ENCODE measurements at places on chromosomes 1 and 21. TPM values are rescaled to one million over a fixed set of nuclear protein-coding genes. Genes with fewer than 3 reads are reported as not detected.

- peak; percentile 90 for DNase-seq
These were observed 68.5 kb downstream of the GPATCH2 start for GRCh38 chr1:217562229-217562878.

DNA sequence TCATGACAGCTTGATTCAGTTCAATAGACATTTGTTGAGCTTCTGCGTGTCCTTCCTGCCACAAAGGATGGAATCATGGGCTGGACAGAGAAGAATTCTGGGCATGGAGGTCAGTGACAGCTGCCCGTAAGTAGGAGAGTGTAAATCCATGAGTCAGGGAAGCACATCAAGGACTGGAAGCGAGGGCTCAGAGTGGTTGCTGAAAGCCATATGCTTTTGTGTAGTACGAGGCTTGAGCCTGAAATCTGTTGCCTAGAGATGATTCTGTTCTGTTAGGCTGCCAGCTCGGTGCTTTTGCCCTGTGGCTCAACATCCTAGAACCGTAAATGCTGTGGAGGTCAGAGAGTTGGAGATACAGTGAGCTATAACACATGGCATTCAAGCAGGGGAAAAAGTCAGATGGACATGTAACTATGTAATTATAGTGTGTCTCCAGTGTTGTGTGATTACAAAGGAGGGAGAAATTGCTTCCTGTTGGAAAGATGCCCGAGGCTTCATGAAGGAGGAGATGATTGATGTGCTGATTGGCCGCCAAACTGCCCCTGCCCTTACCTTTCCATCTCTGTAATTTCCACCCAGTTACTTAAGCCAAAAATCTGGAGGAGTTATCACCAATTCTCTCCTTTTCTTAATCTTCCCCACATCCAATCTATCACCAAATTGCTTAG is 92.8 kb upstream of the CACNA1E start:
- no peak for DNase-seq

- DNase-seq, result no peak
These were observed 121.7 kb upstream of the COL6A1 start for GRCh38 chr21:45859762-45860357.

- DNase-seq, result no peak
These were observed 59.6 kb downstream of the SIK1 start for GRCh38 chr21:43367296-43367695.

- DNase-seq, result no peak
These were observed 35.6 kb downstream of the C8A start for GRCh38 chr1:56890229-56890628.

DNA sequence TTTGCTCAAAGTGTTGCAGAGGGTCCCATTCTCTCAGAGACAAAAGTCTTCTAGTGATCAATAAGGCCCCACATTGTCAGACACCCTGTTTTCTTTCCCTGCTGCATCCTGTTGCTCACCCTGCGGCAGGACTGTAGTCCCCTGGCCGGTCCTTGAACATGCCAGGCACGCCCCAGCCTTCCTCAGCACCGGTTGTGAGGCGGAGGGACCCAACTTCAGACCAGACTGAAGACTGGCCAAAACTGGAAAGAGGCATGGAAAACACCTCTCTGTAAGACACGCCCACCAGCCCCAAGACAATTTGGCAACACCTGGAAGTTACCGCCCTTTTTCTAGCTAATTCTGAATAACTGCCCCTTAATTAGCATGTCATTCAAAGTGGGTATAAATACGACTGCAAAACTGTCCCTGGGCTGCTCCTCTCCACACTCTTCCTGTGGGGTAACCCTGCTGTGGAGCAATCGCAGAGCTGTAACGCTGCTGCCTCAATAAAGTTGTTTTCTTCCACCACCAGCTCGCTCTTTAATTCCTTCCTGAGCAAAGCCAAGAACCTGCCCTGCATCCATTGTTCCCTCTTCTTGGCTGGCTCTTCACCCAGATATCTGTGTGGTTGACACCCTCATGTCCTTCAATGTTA is 23.8 kb downstream of the PLA2G2A start:
- no peak for DNase-seq

DNA sequence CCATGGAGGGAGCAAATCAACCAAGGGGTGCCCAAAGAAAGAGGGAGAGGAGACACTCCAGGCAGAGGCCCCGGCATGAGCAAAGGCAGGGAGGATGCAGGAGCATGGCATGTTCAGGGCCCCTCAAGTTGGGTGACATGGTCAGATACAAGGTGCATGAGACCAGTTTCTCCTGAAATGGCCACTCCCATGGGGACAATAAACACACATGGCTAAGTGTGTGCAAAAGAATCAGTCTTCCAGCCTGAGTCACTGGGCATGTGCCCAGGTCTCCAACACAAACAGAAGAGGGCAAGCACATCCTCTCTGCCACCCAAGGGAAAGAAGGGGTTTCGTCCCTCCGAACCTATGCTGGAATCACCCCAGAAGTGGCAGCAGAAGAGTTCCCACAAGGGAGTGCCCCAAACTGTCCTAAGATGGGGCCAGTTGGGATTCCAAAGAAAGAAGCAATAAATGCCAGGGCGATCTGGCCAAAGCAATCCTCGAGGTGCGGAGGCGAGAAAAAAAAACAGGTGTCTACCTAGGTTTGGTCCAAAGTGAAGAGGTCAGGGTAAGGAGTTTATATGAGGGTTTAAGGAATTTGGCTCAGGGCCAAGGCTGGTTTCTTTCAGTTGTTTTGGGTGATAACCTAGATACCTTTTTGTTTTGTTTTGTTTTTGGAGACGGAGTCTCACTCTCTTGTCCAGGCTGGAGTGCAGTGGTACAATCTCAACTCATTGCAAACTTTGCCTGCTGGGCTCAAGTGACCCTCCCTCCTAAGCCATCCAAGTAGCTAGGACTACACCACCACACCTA is 13.2 kb downstream of the CASP9 start:
- DNase-seq, result no peak

GRCh38 chr1:223228201-223228600 is 85.2 kb upstream of the TLR5 start:
- DNase-seq, result no peak

DNA sequence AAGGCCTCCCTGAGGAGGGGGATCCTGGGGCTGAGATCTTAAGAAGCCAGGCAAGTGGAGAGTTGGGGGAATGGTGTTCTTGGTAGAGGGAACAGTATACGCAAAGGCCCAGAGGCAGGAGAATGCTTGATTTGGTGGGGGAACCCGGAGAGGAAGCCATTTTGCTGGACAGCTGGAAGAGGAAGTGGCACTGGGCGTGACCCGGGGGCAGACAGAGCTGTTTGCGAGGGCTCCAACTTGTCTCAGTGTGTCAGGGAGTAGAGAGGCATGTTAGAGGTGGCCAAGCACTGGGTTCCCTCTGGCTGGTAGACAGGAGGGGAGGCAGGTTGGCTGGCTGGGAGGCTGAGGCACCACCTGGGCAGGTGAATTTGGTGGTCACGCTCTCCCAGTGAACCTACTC is 96.3 kb upstream of the ACTL8 start:
- DNase-seq, result no peak

GRCh38 chr1:198878566-198878965 is 239.7 kb downstream of the PTPRC start:
- no peak for DNase-seq

- DNase-seq, result peak; percentile 98
These were observed 43.5 kb downstream of the PRKAA2 start for GRCh38 chr1:56688522-56689026.

DNA sequence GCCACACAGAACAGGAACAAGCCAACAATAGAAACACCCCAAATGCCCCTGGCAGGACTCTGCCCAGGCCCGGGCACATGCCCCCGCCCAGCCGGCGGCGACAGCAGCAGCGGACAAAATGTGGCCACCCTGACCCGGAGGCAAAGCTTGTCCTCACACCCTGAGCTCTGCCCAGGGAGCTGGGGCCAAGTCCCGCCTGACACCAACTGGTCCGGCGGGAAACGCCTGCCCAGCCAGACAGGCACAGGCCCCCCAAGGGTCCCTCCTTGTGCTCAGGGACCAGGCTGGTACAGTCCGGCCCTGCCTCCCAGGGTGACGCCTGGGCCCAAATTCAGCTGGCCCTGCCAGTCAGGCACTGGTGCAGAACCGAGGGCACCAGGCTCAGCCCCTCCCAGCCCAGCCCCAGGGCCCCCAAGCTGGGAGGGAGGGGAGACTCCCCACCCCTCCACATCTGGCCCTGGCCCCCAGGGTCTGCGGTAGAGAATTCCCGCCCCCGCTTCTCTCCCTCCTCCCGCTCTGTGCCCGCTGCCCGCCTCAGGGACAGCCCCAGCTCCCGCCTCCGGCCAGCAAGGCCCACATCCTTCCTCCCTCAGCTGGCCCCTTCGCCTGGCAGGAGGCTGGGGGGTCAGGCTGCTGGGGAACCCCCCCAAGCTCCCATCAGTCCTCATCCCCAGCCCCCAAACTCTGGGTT is 2.0 kb downstream of the AHDC1 start:
- DNase-seq, result no peak

DNA sequence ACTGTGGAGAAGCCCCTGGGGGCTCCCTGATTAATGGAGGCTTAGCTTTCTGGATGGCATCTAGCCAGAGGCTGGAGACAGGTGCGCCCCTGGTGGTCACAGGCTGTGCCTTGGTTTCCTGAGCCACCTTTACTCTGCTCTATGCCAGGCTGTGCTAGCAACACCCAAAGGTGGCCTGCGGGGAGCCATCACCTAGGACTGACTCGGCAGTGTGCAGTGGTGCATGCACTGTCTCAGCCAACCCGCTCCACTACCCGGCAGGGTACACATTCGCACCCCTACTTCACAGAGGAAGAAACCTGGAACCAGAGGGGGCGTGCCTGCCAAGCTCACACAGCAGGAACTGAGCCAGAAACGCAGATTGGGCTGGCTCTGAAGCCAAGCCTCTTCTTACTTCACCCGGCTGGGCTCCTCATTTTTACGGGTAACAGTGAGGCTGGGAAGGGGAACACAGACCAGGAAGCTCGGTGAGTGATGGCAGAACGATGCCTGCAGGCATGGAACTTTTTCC is 24.8 kb downstream of the PCSK9 start:
- no peak for DNase-seq

DNA sequence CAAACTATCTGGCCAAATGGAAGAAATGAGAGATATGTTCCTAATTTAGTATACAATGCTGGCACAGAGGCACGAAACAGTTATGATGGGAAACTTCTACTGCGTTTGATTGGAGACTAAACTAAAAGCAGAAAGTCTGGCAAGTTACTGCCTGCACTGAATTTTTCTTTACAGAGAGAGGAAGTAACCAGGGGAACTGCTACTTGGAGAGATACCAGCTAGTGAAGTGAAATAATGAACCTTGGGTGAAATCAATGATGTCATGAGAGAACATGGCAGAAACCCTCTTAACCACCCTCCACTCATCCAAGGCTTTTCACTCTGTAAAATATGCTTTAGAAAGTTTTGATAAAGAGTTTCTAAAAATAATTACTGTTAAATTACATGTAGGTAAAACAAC is 29.3 kb downstream of the NIBAN1 start:
- no peak for DNase-seq

- DNase-seq, result peak; percentile 72
These were observed 52.1 kb downstream of the SYDE2 start for GRCh38 chr1:85148524-85149250.

DNA sequence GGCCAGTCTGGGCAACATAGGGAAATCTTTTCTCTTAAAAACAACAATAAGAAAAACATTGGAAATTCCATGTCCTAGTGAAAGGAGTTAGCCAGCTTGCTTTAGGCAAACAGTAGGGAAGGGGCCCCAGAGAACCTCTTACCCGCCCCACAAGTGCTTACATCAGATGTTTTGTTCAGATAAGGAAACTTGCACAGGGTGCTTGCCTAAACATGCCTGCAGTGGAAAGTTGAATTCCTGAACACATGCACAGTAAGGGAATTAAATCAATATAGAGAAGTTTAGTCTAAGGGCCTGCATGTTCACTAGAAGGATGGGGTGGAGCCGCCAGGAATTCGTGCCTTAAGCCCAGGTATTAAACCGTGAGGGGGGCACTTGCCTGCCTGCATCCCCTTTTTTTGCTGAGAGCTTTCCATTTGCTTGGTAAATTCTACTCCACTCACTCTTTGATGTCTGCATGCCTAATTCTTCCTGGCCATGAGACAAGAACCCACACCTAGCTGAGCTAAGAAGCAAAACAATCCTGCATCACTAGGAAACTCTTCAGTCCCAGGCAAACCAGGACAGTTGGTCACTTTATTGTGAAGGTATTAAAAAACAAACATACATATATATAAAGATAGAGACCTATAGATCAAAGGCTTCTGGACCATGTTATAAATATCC is 499.0 kb downstream of the SIPA1L2 start:
- DNase-seq, result no peak

DNA sequence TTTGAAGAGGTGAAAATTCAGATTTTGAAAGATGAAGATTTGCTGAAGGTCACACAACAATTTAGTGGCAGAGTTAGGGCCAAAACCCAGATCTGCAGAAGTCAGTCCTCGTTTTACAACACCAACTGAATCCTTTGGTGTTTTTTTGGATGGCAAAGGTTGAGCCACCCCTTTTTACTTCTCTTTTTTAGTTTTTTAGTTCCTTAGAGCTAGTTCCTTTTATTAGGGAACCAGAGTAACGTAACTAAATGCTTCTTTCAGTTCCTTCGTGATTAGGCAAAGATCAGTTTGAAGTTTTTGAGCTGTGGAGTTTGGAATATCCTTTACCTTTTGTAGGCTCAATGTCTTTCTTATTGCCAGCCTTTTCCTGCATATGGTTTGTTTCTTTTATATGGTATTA is 67.9 kb upstream of the ARID1A start:
- DNase-seq, result no peak

GRCh38 chr1:116262995-116263385 is 110.1 kb upstream of the ATP1A1 start:
- no peak for DNase-seq

GRCh38 chr1:240295811-240296210 is 204.1 kb downstream of the FMN2 start:
- DNase-seq, result no peak

DNA sequence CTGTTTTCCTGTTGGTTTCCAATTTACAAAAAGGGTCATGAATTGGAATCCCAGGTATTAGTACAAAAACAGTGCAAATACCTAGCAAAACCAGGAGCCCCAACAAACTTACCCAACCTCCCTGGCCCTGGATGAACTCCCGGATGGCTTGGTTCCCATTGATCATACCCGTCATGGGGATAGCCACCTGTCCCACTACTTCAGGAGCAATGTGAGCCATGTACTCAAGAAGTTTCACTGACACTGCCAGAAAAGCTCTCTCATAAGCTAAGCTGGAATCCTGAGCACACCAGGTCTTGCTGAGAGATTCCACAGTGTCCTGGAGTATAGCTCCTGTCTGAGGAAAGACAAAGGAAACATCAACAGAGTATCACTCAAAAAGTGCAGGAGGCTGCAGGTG is 5.7 kb downstream of the BCL2L15 start:
- DNase-seq, result no peak

GRCh38 chr1:87556326-87556725 is 227.6 kb downstream of the LMO4 start:
- peak; percentile 15 for DNase-seq

GRCh38 chr1:63643926-63644325 is 50.7 kb downstream of the PGM1 start:
- no peak for DNase-seq

MLLT11 gene
- total RNA-seq, result 6.6 TPM

IL19 gene
- total RNA-seq, result not detected

LCE2C gene
- total RNA-seq, result not detected

IL12RB2 gene
- 0.10 TPM for total RNA-seq

FCER1G gene
- total RNA-seq, result not detected

CFHR3 gene
- total RNA-seq, result not detected

YTHDF2 gene
- total RNA-seq, result 122 TPM

ZNF684 gene
- total RNA-seq, result 2.4 TPM

INTS7 gene
- 10.4 TPM for total RNA-seq

USP24 gene
- total RNA-seq, result 79.9 TPM

GPR3 gene
- not detected for total RNA-seq

Measured in renal cortical epithelial cell (primary cell).